ENCODE measurements at places on chromosomes 7 and 10.

GRCh38 chr10:114771157-114771556 is 50.4 kb upstream of the FHIP2A start:
- DNase-seq, result no peak

DNA sequence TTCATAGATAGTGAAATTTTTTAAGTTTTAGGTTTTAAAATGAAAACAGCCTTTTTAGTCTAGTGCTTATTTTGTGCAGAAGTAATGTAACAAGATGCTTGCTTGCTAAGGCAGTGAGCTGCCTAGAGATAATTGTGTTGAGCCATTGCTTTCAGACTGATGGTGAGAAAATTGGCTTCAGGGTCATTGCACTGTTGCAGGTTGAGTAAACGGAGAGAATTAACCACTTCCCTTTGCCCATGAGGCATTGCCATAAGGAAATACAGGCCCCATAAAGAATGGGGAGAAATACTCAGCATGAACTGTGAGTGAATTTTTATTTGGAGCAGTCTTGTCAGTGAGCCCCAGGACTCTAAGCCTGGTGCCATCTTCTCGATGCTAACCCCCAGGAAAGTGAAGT is 140.5 kb downstream of the LRRC4 start:
- no peak for DNase-seq

DNA sequence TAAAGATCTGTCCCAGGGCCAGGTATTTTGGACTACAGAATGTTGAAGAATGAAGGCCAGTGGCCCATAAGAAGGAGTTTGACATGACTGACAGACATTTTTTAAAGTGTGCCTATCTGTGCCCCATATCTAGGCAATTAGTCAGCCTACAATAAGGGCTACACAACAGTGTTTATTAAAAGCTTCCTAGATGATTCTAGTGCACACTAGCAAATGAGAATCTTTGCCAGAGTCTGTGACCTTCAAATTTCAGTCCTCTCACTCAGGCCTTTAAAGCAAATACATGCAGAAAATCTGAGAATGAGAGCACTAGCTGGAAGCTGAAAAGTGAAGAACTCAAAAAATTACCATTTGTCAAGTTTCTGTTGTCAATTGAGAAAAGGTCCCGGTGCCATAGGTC is 208.7 kb downstream of the VTI1A start:
- DNase-seq, result no peak

- no peak for DNase-seq
Observed at GRCh38 chr7:71454981-71455380, 323.0 kb downstream of the GALNT17 start.

GRCh38 chr10:50381642-50382041 is 130.3 kb upstream of the ASAH2 start:
- DNase-seq, result no peak

GRCh38 chr7:33909755-33910154 is 4.4 kb downstream of the BMPER start:
- no peak for DNase-seq

GRCh38 chr7:121833991-121834390 is 39.0 kb upstream of the PTPRZ1 start:
- DNase-seq, result no peak

DNA sequence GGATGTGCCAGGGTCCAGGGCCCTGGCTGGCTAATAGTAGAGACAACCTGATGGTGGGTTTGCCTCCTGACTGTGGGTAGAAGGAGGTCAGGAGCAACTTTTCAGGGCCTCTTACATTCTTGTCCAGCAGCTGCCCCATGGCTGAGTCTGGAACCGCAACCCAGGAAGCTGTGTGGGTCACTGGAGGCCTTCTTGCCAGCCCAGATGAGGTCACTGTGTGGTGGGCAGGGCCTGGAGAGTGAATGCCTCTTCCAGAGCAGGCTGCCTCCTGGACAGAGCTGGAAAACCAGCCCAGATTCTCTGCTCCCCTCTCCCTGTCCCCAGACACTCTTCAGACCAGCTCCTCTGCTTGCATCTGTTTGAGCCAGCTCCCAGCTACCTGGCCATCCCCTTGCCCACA is 43.5 kb upstream of the LEP start:
- DNase-seq, result no peak

GRCh38 chr10:34918776-34919315 is 103.8 kb upstream of the PARD3 start:
- peak; percentile 82 for DNase-seq

DNA sequence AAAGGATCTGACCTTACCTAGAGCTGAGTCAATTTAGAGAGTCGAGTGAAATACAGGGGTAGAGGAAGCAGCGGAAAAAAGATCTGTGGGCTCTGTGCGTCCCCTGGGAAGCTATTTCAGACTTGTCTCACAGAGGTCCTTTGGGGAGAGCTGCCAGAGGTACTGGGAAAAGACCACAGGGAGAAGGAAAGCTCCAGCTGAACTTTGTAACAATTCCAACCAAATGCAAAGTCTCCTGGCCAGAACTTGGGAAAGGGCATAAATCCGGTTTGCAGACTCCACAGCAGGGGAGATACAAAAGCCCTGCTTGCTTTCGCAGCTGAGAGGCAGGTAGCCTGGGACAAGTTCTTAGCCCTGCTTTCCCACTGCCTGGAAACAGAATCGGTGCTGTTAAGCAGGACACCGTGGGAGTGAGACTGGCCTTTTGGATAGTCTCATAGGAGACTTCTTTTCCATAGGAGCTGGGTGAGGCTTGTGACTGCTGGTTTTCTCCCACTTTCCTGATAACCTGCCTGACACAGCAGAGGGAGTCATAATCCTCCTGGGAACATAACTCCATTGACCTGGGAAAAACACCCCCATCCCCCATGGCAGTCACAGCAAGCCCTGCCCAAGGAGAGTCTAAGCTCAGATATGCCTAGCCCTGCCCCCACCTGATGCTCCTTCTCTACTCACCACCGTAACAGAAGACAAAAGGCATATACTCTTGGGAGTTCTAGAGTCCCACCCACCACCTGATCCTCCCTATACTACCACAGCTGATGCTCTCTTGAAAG is 926.2 kb downstream of the KCNMA1 start:
- no peak for DNase-seq

GRCh38 chr7:107723255-107723654 is 20.7 kb upstream of the CBLL1 start:
- no peak for DNase-seq

GRCh38 chr10:46092524-46093081 is 46.5 kb upstream of the MSMB start:
- DNase-seq, result peak; percentile 67

DNA sequence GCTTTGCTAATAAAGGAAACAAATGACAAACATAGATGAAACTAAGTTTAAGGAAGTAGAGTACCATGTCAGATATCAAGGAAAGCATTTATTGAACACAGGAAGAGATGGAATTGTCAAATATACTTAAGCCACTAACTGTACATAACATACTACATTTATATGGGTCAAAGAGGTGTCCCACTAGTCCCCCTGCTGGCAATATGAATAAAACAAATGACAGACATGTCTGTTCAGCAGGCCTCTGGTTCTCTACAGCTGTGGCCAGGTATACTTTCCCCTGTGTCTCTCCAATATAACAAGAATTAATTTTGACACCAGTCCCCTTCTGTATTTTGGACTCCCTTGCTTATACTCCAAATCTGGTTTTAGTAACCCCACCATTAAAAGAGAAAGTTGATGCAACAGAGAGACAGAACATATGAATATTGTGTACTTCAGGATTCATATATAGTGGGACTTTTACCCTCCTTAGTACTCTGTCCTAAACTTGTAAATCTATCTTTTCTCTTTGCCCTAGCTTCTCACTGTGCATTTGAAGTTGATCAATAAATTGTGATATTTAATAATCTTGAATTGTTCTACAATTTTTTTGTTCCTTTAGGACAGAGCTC is 42.9 kb downstream of the CD36 start:
- DNase-seq, result peak; percentile 58

- no peak for DNase-seq
Observed at GRCh38 chr7:13641714-13642113, 347.8 kb downstream of the ETV1 start.

DNA sequence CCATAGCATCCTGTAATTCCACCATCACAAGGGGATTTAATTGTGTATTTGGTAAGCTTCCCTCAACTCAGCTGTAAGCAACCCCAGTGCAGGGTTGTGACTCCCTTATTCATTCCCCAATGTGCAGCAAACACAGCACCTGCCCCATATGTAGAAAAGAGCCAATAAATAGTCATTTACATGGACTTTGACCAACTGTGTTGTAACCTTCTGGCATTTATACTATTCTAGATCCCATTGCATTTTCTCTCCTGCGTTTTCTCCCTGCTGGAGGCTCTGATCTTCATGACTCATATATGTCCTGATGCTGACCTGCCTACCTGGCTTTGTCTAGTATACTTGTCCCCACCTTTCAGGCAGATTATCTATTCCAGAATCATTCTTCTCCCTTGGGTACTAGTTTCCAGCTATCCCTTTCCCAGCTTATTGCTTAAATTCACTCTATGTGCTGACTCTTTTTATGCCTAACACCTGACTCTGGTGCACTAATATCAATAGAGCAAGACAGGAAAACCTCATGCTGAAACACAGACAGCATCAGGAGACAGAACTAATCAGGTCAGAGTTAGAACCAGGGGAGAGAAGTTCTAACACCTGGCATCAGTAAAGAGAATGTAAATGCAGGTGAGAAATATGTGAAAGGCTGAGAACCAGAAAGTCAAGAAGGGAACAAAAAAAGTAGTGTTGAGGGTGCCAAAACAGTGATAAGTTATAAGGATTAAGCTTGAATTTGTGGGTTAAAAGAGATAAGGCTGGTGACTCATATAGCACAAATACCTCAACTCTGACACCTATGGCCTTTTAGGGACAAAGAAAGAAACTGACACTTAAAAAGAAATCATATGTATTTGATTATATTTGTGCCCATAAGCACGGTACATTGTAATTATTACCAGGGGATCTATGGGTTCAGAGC is 402.7 kb downstream of the IPMK start:
- DNase-seq, result peak; percentile 62

- peak; percentile 71 for DNase-seq
Observed at GRCh38 chr7:111763221-111763801, 201.0 kb upstream of the IMMP2L start.

- peak; percentile 39 for DNase-seq
Observed at GRCh38 chr7:53350241-53350640, 314.8 kb downstream of the POM121L12 start.

DNA sequence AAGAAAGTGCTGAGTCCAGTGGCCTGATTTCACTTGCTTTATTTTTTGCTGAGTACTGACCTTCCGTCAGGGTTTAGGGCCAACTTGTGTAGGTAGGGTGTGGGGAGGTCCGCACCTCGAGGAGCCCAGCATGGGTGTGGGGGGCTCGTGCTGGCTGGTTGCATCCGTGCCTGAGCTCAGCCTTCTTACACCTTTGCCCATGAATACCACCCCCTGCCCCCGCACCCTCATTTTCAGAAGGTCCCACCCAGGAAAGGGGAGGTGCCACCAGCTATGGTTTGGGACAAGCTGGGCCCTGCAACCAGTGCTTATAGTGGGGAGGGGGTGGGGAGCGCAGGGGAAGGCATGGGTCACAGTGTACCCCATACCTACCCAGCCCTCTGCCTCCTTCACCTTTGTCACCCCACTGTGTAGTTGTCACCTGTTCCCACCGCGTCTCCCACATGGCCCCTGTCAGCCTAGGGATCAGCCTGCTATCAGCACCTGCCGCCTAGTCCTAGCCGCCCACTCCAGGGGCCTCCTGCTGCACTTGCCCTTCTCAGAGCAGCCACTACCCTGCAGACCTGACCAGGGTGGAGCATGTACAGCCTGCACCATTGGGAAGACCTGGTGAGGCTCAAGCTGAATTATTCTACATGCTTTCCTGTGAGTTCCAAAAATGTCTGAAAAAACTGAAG is 146.2 kb upstream of the RET start:
- DNase-seq, result no peak

- DNase-seq, result no peak
Observed at GRCh38 chr10:93061594-93062513, 1.3 kb downstream of the CYP26C1 start.

- DNase-seq, result peak; percentile 44
Observed at GRCh38 chr7:148535217-148535616, 55.3 kb upstream of the C7orf33 start.

GRCh38 chr7:76346097-76346496 is 12.7 kb downstream of the YWHAG start:
- no peak for DNase-seq

GRCh38 chr10:107163881-107164861 is at the start of gene SORCS1:
Gene SORCS1, minus strand, starts transcription at chr10:107164706.
- no peak for DNase-seq

DNA sequence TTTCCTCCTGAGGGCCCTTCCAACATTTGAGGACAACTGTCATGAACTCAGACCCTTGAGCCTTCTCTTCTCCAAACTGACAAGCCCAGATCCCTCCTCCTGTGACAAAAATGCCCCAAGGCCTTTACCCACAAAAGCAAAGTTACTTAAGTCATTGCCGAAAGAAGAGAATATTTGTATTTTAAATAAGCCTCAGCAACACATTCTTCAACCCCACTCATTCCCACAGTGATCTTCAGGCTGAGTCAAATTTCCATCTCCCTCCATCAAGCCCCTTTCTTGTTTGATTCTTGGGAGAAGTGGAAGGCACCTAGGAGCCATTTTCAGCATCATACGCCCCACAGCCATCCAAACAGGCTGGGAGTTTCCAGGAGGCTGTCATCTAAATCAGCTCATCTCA is 150.8 kb upstream of the PDE1C start:
- DNase-seq, result no peak

DNA sequence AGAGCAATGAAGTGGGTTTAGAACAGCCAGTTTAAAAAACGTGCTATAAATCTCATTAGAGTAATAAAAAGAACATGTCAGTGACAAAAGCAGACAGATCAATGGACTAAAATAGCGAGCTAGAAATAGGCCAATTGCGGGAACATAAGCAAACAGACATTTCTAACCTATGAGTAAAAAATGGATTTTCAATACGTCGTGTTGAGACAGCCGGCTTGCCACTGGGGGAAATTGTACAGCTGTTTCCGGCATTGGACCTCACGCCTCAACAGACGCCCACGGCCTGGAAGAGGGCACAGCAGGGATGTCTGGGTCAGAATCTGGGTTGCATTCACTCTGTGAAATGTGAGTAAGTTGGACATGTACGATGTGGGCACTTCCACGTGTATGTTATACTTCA is 92.9 kb downstream of the SVOPL start:
- DNase-seq, result no peak

- no peak for DNase-seq
Observed at GRCh38 chr7:121909716-121910345, 36.9 kb downstream of the PTPRZ1 start.
